CD4-positive, alpha-beta T cell treated with Interleukin-6 for 4 hours (primary cell): ENCODE measurements at places on chromosomes 4 and X.

GRCh38 chr4:25590171-25590570, 65.5 kb upstream of the SLC34A2 start:
- DNase-seq: no peak

- no peak for DNase-seq
Observed at GRCh38 chr4:145865274-145865941, 73.2 kb downstream of the ZNF827 start.

DNA sequence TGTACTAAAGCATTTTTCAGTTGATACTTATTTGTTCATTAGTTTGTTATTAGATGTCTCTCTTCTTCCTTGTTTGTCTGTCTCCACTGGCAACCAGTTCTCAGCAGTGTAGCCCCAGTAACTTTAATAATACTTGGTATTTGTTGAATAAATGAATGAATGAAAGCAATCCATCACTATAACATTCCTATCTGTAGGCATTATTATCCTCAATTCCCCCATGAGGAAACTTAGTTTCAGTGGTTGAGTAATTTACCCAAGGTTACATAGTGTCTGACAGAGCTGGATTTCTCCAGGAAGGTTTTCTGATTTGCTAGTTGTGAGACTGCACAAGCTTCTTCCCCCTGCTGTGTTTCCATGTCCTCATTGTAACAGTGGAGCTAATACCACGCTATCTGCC, 27.8 kb upstream of the MAOB start:
- no peak for DNase-seq

DNA sequence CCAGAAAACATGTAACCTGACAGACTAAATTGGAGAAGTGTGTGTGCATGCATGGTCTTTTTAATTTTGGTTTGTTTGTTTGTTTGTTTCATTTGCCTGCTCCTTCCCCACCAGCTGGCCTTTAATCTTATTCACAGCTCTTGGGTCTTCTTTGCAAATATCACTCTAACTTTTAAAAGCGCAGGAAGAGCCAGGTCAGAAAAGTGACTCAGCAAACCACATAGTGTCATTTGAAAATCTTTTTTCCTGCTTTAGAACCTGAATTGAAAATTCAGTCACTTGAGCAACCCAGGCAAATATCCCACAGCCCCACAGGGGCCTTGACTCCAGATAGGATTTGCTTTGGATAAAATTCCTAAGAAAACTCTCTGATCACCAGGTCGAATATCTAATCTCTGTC, 4.6 kb downstream of the TMEM255A start:
- DNase-seq: no peak

- DNase-seq: no peak
Observed at GRCh38 chrX:103063191-103063845, 653 bp downstream of the BEX1 start.

GRCh38 chr4:89353514-89353913, 45.9 kb upstream of the GPRIN3 start:
- no peak for DNase-seq

DNA sequence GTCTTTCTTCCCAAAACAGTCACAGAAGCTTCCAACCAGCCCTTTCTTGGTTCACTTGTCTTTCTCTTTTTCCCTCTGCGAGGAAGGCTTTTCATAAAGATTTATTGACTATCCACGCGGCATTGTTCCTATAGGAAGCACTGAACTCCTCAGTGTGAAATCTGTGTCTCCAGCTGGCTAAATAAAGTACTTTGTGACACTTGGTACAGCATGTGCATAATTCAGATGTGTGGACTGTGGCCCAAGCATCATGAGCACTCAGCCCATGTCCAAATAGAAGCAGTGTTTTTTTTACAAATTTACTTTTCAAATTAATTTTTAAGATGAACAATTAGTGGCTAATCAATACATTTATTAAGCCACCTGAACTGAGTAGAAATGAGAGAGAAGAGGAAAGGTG, 146.4 kb downstream of the EDA start:
- DNase-seq: no peak

GRCh38 chr4:99090481-99091215, 2.1 kb upstream of the ADH5 start:
- DNase-seq: no peak

DNA sequence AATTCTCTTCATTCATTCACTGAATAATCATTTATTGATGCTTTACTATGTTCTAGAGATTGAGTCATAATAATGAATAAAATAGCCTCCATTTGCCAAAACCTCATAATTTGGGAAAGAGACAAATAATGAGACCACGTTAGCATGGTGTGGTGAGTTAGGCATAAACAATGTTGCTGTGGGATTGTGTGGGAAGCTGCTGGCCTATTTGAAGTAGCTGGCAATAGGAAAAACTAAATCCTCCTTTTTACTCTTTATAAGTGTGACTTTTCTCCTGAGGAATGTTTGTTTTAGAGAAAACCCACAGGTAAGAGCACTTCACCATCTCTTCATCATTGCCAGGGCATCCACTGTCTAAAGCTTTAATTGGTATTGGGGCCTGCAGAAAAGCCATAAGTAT, 95.3 kb downstream of the AREG start:
- no peak for DNase-seq

GRCh38 chrX:139191286-139191685, 339.3 kb upstream of the F9 start:
- no peak for DNase-seq
